ENCODE measurements at places on chromosomes 11 and 22. TPM values are rescaled to one million over a fixed set of nuclear protein-coding genes. Genes with fewer than 3 reads are reported as not detected.

Gene APOL5
- not detected for total RNA-seq

- no peak for DNase-seq
These were observed 4.6 kb downstream of the MYH9 start for GRCh38 chr22:36383110-36383581.

- DNase-seq = no peak
These were observed 562 bp downstream of the ZBED4 start for GRCh38 chr22:49853981-49854831.

DNA sequence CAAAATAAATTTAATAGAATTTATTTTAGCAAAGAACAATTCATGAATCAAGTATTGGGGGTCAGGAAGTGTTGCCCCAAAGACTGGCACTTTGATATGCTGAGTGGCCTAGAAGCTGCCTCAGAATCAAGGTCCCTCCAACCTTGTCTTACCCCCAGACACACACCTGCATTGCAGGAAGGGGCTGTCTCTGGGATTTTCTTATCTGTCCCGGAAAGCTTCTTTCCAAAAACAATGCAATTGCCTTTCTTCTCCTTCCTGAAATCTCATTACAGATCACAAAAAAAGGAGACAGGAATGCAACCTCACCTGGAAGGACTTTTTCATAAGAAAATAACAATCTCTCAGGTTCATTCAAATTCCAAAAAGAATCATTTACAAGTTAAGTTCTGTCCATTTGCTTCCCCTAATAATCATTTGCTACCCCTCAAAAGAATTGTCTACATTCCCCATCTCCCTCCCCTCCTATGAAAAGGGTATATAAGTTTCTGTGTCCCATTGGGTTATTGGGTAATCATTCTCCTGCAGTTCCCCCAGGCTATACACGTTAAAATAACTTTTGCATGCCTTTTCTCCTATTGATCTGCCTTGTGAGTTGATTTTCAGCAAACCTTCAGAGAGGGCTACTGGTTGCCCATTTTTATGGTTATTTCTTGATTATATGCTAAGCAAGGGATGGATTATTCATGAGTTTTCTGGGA, 21.3 kb downstream of the OR10A6 start:
- DNase-seq = no peak

- DNase-seq = no peak
These were observed 1375.2 kb downstream of the TBC1D22A start for GRCh38 chr22:48137640-48138039.

- no peak for DNase-seq
These were observed 32.2 kb downstream of the ARAP1 start for GRCh38 chr11:72720047-72720446.

- no peak for DNase-seq
These were observed 57.6 kb downstream of the APOL3 start for GRCh38 chr22:36102995-36103394.

Gene VSIG2
- 0.26 TPM for total RNA-seq

- DNase-seq = no peak
These were observed 156.4 kb downstream of the ATG16L2 start for GRCh38 chr11:72970557-72971118.

DNA sequence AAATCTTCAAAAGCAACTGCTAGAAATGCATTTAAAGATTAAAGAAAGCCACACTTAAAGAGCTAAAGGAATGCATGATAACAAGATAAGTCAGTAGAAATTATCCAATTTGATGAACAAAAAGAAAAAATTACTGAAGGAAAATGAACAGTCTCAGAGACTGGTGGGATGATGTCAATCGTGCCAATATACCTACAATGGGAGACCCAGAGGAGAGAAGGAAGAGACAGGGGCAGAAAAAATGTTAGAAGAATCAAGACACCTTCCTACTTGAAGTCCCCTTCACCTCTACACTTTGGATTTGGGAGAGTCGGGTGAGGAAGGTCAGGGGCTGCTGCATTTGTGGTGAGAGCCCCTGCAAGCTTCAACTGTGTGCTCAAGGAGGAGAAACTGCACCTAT, 216.3 kb downstream of the BUD13 start:
- no peak for DNase-seq

Gene C11orf21
- not detected for total RNA-seq

- no peak for DNase-seq
These were observed 6.1 kb downstream of the MPEG1 start for GRCh38 chr11:59206635-59207034.
